Inflammatory macrophage treated with lipopolysaccharide for 1 hour (primary cell): ENCODE measurements at places on chromosomes 5 and 9.

DNA sequence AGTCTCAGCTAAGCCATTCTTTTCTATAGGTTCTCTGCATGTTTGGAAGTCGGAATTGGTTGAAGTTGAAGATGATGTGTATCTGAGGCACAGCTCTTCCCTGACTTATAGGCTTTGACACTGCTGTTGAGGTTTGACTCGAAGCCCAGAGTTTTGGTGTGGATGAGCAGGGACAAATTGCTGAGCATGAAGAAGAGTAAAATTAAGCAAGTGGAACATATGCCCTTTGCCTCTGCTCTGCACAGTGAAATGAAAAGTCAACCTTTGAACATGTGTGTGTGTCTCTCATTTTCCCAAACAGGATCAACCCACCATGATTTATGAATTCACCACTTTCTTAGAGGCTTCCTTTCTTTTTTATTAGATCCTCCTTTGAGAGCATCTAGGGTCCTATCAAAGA lies 8.5 kb downstream of the HMHB1 start:
- DNase-seq, result no peak

DNA sequence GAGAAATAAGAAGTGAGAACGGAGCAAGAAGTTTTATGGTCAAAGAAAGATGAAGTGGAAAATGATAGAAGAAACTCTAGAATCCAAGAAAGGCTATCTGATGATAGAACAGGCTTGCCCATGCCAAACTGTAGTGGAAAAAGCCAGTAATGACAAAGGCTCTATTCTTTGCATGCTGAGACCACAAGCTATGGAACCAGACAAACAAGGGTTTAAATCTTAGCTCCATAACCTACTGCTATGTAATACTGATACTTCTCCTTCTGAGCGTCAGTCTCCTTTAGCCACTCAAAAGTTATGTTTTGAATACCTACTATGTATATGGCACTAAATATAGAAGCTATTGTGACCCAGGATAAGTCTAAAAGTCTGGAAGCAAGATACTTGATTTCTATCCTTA lies 51.2 kb upstream of the TRIM32 start:
- no peak for DNase-seq

DNA sequence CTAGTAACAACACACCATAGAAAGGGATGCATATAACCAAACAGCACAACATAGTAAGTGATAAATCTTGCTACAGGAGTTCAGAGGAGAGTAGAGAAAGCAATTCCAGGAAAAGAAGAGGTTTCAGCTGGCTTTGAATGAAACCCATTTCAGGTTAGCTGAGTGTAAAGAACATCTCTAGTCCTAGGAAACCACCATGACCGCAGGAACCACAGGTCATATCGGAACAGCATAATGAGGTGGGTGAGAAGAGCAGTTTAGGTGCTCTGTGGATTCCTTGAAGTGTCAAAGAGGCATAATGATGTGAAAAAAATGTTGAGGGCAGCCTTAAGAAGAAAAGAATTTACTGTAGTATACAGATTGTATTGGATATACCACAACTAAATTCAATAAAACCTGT lies 507.5 kb downstream of the MTRR start:
- DNase-seq, result no peak

- DNase-seq, result no peak
These were observed 6.3 kb downstream of the PCDH1 start for GRCh38 chr5:141871870-141872269.

- no peak for DNase-seq
These were observed 26.1 kb upstream of the SEC16A start for GRCh38 chr9:136508729-136509500.

- DNase-seq, result no peak
These were observed 195.1 kb upstream of the CDKN2B start for GRCh38 chr9:22204240-22204639.

DNA sequence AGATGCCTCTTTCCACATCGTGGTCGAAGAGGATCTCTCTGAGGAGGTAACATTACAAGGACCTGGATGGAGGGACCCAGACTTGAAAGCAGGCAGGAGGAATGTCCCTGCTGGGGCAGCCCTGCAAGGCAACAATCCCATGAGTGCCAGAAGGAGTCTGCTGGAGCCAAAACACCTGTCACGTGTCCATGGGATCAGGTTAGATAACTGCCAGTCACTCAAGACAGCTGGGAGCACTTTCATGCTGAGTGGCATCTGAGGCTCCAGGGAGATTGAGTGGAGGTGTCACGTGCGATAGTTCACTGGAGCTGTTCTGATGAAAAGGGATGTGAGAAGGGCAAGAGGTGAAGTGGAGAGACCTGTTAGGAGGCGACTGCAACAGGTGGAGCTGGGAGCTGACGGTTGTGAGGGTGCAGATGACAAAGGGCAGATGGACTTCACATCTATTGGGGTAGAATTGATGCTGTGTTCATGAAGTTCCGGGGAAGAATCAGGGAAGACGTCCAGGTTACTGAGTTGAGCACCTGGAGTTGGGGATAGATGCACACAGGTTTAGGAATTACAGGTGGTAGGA lies 68.4 kb downstream of the ICE1 start:
- DNase-seq, result no peak

- no peak for DNase-seq
These were observed at the start of gene TMEM215 for GRCh38 chr9:32783168-32783891. Gene TMEM215, plus strand, starts transcription at chr9:32783540. Its CDS starts 644 bp downstream, at chr9:32784184.

DNA sequence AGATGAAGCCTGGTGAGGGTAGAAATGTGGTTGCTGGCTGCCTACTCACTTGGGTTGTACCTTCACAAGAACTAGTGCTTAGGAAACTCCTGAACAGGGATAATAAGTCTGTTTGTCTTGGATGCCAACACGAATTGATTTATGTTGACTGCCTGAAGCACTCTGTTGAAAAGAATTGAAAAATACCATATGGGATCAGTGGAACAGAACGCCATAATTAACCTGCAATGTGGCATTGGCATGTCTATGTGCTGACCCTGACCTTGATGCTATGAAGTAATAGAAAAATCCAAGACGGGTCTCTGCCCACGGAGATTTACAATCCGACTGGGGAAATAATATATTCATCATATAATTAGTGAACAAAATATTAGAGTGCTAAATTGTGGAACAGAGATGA lies 10.5 kb downstream of the LIX1 start:
- no peak for DNase-seq

DNA sequence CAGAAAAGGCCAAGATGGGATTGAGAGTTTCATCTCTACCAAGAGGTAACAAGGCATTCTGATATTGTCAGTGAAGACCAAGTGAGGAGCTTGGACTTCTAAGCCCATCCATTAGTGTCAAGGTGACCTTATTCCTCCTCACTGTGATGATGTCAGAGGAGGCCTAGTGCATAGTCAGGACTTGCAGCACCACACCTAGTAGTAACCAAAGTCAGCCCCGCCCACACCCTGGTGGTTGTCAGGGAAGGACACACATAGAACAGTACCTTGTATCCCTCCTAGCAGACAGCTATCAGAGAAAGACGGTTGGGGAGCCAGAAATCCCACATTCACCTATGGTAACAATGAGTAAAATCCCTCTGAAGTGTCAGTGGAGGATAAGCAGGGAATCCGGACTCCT lies 111.7 kb downstream of the AP3B1 start:
- DNase-seq, result no peak

DNA sequence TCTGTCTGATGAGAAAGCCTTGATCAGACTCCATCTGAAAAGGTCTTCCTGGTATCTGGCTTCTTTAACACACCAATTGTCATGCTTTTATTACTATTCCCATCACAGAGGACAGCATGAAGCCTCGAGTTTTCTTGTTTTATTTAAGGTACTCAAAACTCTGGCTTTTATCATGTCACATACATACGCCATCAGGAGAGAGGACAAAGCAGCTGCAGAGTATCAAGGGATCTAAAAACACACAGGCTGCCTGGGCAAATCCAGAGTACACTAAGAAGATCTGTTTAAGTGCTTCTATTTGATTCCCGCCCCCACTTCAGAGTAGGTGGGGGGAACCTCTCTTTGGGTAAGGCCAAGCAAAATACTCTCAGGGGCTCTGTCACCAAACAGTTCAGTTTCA lies 277.2 kb downstream of the SPOCK1 start:
- no peak for DNase-seq

DNA sequence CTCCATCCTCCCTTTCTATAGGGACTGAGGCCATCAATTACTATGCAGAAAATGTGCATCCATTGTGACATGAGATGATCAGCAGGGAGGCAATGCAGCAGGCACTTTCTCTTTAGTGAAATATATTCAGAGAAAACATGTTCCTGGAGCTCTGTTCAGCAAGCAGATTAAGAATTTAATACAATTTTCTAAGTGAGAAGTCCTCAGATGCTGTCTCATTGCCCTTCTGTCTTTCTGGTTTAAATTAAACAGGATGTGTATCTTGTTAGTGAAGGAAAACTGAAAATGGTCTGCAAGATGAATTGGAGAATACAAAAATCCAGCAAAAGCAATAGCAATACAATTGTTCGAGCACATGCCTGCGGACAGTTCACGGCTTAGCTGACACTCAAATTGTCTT lies 445.8 kb upstream of the RIOK2 start:
- DNase-seq, result no peak
